ENCODE measurements at places on chromosomes 2 and 18.

- DNase-seq = no peak
Measured at GRCh38 chr2:44349506-44349905, 11.8 kb downstream of the PREPL start.

- DNase-seq = no peak
Measured at GRCh38 chr18:3689986-3690763, 240.2 kb downstream of the TGIF1 start.

DNA sequence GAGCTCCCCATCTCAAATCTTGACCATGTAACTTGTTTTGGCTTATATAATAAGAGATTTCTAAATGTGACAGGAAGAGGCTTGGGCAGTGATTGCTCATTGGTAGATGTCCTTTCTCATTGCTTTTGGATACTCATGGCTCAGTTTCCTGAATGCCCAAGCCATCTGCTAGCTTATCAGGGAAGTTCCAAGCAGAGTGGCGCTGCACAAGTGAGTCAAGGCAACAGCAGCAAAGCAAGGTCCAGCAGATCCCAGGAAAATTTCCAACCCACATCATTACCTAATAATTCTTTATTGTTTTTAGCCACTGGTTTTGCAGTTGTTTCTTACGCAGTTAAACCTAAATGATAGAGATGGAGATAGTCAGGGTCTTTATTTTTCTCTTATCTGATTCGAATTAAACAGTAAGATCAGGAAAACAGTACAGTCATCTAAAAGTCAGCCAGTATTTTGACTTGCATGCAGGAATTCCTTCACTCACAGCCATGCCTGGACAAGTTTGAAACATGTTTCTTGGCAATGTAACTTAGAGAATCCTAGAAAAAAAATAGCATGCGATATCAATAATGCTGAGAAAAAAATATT lies 349.7 kb upstream of the TMEFF2 start:
- DNase-seq = no peak

DNA sequence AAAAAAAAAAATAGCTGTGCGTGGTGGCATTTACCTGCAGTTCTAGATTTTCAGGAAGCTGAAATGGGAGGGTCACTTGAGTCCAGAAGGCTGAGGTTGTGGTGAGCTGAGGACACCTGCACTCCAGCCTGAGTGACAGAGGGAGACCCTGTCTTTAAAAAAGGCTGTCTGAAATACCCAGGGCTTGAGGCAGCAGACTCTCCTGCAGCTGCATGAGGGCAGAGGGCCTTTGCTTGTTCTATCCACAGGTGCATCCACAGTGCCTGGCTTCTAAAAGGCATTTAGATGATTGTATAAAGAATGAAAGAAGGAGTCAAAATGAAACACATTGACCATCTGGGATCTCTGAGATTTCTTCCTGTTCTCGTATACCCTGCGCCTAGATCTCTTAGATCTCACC lies 152.9 kb downstream of the MGAT5 start:
- no peak for DNase-seq

- DNase-seq = no peak
Measured at GRCh38 chr2:230327418-230328154, 593 bp downstream of the SP140L start.

- no peak for DNase-seq
Measured at GRCh38 chr2:231359441-231359840, 36.1 kb upstream of the B3GNT7 start.

DNA sequence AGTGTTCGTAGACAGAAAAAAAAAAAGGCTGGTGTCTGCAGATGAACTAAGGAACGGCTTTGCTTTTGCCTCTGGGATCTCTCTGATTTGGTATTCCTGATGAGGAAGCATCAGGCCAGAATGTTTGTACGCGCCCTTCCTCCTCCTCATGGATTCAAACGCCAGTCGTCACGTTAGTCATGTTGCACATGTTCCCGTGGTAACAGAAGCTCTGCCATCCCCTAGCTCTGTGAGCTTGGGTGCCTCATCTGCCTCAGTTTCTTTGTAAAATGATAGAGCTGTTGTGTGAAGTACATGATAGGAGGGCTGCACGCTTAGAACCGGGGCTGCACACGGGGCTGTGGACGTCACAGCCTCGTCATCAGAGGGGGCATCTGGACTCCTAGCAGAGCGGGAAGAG lies 47.0 kb downstream of the TSHZ1 start:
- no peak for DNase-seq

DNA sequence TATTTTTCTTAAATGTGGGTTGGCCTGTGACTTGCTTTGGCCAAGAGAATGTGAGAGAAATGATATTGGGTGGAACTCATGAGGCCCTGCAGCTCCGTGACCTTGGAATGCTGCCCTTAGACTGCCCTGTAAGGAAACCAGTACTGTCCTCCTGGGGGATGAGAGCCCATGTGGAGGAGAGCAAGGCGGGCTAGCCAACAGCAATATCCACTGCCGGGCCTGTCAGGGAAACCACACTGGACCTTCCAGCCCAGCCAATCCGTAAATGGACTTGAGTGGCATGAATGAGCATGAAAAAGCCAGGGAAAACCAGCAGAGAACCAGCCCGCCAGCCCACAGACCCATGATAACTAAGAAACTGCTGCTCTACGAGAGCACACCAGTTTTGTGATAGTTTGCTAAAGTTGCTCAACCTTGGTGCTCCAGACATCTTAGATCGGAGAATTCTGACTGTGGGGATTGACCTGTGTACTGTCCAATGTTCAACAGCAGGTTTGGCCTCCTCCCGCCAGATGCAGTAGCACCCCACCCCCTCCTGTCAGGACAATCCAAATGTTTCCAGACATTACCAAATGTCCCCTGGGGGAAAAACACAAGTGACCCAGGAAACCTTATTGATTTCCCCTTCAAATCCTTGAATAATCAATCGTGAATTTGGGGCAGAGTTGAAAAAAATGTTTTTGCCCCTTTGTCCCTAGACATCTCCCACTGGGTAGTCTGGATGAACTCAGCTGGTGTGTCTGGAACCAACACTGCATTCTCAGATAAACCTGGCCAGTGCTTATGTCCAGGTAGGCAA lies 27.2 kb downstream of the ALPK2 start:
- DNase-seq = no peak

- DNase-seq = no peak
Measured at GRCh38 chr2:3654531-3655225, 3.3 kb upstream of the ALLC start.

DNA sequence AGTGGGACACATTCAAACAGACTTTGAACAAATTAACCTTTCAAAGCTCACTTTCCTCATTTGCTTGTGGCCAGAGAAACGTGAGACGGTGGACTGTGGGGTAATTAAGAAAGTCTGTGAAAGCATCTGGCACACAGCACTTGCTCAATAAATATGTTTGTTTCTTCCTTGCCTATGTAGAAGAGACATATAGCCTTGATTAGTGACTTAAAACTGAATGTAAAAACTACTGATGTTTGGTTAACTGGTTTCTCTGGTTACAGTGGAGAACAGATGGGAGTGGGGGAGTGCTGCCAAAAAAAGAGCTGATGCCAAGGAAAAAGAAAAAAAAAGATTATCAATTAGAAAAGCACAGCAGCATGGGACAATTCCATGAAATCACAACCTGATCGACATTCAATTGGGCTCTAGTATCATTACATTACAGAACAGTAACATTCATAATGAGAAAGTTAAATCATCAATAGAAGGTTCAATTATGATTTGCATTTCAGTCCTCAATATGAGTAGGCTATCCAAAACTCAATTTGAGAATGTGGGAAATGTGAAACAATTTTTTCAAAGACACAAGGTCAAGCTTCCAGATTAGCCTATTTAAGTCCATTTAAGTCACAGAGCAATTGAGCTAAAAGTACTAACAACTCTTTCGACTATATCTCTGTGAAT lies 14.7 kb downstream of the CUL3 start:
- DNase-seq = no peak

- no peak for DNase-seq
Measured at GRCh38 chr2:25158096-25158852, 10.1 kb downstream of the POMC start.

- no peak for DNase-seq
Measured at GRCh38 chr2:221258464-221258863, 313.6 kb downstream of the EPHA4 start.

DNA sequence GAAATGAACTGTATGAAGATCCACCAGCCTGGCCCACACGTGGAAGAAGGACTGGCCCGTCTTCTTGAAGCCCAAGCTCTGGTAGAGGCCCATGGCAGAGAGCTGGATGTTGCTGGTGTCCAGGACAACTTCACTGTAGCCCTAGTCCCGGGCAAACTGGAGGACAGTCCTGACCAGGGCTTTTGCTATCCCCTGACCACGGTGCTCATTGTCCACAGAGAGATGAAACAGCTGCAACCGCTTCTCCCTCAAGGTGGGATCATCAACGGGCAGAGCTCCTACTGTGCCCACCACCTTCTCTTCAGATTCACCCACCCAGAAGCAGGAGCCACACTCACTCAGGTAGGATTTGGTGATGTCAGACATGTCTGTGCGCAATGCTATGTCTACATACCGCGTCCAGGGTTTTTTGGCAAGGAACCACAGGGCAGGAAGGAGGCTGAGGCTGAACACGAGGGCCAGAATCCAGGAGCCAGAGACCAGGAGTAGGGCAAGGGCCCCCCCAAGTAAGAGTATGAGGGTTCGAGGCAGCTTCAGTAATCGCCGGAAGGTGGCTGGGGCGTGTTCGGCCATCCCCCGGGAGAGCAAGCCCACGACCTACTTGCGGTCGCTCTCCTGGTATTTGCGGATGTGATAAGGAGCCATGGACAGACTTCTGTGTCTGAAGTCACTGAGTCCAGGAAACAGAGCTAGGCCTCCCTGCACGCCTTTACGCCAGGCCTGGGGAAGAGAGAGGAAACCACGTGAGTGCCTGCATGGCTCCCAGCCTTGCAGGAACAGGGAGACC lies 36.3 kb downstream of the TPRKB start:
- no peak for DNase-seq

GRCh38 chr18:58562999-58563667 lies 65.8 kb downstream of the ALPK2 start:
- no peak for DNase-seq

DNA sequence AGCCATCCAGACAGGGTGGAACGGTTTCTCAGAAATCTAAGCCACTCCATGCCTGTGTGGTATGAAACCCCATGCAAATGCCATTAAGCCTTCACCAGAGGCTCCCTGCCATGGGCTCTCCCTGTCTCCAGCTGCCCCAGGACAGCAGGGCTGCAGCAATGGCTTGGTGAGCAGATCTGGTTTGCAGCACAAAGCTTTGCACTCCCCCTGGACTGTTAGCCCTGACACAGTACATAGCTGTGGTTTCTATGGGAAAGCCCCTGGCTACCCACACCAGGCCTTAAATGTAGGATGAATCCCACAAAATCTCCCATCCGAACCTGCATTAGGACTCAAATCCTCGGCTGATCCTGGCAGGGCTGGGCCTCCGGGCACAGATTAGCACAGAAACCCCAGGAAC lies 291.6 kb downstream of the TNS1 start:
- DNase-seq = no peak

DNA sequence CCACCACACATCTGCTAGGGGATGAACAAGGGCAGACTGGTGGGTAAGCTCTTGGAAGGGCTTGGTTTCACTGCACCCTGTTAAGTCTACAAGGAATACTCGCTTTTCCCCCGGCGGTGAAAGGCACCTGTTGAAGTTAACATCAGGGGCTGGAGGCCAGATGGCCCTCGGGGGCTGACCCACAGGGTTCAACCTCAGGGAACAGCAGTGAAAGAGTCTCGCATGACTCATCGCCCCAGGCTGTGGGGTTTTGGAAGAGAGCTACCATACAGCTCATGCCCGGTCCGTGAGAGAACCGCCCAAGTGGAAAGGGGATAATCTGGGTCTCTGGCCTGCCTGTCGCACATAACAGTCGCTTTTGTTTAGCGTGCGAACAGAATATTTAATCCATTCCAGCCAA lies 748.0 kb downstream of the DPP10 start:
- DNase-seq = no peak

DNA sequence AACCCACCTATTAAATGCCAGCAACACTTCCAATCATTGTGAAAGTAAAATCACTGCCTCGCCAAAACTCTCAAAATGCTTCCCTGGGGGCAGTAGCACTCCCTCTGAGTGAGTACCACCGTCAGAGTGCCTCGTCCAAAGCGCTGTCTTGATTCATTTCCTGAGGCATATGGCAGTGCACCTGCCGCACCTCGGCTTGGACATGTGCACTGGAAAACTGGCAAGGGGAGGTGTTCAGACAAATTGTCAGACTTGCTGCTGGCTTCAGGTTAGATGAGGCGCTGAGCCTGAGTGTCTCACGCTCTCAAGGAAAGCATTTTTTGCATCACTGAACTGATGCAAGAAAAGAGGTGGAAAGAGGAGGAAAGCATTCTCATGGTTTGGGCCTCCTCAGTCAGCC lies 132.8 kb downstream of the ATL2 start:
- DNase-seq = no peak

DNA sequence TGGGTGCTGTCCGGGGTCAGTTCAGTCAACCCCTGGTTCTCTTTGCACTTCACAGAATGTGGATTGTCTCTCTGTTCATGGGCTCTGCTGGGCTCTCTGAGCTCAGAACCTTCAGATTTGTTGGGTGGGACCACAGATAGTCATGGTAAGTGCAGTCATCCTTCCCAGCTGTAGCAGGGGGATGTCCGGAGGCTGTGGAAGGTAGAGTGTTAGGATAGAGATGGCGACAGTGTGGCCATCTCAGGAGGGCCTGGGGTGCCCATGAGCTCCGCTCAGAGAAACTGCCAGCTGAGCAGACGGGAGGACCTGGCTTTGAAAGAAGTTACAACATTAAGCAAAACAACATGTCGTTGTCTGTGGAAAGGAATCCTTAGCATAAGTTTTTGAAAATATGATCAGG lies 149.8 kb downstream of the FAM210A start:
- DNase-seq = no peak

DNA sequence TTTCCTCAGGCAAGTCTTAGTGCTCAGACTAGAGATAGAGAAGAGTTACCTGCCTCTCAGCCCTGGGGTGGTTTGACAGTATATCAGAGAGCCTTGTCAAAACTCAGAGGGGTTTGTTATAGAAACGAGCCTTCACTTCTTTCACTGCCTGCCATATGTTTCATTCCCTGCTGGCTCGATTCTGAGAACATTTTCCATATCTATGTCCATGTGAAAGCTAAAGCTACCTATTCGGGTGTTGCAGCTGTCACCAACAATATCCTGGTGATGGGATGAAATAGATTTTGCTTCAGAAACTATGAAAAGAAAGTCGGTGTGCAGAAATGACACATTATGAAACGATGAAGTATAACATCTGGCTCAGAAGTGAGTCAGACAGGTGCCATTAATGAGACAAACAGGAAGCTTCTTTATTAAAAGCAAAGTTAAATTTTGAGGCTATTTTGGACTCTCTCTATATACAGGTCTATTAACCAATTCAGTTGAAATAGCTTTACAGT lies 56.1 kb upstream of the TANK start:
- no peak for DNase-seq

DNA sequence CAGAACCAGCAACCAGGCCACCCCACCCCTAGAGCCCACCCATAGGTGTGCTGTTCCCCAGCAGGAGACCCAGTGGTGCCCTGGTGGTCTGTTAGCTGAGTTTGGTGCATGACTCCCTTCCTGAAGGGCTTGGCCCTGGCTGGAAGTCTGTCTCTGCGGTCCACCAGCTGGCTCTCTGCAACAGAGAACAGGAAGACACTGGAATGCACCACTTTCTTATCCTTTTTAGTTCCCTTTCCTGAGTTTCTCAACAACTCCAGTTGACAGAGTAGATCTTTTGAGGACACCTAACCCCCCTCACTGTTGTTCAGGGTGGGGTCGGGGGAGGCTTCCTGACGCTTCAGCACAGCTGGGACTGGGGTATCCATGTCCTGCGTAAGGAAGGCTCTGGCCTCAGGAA lies 11.9 kb upstream of the RPL37A start:
- DNase-seq = no peak

Data from CD4-positive, alpha-beta T cell treated with Interleukin-6 at 100 ng/mL for 8 hours (primary cell).